Midbrain (tissue), 1 donor: ENCODE measurements at places on chromosomes 6 and 20.

DNA sequence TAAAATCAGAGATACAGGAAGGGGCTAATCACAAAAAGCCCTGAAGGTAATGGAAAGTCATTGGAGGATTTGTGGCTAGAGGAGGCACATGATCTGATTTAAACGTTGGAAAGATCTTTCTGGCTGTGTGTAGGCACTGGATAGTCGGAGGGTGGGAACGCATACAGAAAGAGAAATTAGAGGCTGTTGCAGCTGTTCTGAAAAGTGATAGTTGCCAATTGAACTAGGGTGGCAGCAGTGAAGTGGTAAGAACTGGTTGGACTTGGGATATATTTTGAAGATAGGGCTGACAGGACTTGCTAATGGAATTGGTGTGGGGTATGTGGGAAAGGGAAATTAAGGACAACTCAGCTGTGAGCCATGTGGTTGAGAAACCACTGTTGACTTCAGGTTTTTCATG lies 223.6 kb downstream of the OGFRL1 start:
- DNase-seq: no peak

DNA sequence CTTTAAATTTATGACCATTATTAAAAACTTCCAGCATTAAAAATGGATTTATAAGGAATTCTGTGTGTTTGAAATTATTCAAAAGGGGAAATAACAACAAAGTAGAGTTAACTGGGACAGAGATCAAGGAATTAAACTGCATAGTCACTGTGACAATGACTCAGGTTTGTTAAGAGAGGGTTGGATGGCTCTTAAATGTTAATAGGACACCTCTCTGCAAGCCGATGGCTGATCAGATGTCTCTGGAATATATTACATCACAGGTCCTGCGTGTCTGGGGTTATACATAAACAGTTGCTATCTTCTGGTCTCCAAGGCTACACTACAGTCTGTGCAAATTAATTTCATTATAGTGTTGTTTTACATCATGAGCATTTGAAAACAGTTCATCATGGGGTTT lies 574.3 kb downstream of the COL12A1 start:
- no peak for DNase-seq

DNA sequence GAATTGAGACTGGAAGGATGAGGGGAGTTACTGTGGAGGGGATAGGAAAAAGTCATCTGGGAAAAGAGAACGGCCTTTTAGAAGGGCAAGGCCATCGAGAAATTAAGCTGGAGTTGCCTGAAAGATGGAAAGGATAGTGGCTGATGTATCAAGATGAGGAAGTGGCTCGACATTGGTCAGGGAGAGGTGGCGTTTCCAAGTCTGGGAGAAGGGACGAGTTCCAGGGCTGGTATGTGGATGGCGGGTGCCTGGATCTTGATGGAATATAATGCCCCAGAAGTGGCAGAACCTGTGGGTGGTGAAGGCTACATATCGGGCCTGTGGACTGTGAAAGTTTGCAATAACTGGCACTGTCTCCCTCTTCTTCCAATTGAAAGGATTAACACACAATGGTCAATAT lies 2.2 kb upstream of the SIRT5 start:
- DNase-seq: no peak

DNA sequence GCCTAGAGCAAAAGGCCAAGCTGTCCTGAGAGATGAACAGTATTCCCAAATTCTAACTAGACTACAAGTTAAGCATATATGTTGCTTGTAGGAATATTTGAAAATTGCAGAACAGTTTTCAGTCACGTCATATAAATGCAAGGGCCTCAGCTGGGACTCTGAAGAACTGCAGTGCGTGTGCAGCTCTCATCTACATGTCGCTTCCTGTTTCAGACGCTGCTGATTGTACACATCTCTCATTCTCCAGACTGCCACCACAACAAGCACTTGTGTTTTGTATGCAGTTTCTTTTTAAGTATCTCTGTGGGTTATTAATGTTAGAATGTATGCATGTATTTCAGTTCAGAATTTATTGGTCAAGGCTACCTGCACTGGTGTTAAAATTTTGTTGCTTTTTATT lies 119.7 kb downstream of the MAP3K4 start:
- DNase-seq: no peak

- peak; percentile 9 for DNase-seq
These were observed 23.6 kb downstream of the TBC1D7 start for GRCh38 chr6:13304580-13305260.
